ENCODE measurements at places on chromosomes 11 and 22.

GRCh38 chr22:36010882-36011281 is 17.7 kb downstream of the RBFOX2 start:
- no peak for DNase-seq

DNA sequence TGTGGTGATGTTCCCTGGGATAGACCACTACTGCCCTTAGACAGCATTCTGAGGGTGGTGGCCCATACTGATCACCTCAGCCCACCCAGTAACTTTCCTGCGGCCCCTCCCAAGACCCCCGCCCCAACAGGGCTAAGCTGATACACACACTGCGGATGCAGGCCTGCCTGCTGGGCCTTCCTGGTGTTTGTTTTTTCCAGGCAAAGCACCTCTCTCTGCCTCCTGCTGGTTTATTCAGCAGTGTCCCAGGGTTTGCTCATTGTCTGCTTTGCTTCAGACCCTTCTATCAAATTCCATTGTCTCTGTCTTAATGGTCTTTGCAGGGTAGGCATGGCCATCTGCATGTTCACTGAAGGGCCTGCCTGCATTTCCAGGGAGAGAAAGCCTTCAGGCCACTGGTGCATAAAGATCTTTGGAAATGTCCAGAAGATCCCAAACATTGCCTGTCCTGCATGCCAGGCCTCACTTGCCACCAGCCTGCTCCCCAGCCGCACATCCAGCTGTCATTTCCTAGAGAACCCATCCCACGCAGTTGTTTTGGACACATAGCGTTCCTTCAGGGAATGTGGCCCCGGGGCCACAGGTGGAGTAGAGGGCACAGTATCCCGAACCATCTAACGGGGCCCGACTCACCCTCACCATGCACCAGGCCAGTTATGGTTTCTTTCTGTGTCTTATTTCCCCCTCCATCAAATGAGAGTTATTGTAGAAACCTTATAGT is 50.2 kb downstream of the BCR start:
- no peak for DNase-seq

DNA sequence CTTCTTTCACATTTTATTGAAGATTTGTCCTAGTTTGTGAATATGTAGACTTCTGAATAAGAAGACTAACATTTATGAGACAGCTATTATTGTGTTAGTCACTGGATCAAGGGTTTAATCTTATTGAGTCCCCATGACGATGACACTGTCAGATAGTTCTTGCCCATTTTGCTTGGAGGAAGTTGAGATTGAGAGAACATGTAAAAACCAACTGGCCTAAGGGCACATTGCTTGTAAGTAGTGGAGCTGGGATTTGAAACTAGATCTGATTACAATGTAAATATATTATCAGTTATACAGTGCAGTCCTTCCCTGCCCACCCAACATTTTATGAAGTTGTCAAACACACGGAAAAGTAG is 134.7 kb downstream of the HIPK3 start:
- no peak for DNase-seq

DNA sequence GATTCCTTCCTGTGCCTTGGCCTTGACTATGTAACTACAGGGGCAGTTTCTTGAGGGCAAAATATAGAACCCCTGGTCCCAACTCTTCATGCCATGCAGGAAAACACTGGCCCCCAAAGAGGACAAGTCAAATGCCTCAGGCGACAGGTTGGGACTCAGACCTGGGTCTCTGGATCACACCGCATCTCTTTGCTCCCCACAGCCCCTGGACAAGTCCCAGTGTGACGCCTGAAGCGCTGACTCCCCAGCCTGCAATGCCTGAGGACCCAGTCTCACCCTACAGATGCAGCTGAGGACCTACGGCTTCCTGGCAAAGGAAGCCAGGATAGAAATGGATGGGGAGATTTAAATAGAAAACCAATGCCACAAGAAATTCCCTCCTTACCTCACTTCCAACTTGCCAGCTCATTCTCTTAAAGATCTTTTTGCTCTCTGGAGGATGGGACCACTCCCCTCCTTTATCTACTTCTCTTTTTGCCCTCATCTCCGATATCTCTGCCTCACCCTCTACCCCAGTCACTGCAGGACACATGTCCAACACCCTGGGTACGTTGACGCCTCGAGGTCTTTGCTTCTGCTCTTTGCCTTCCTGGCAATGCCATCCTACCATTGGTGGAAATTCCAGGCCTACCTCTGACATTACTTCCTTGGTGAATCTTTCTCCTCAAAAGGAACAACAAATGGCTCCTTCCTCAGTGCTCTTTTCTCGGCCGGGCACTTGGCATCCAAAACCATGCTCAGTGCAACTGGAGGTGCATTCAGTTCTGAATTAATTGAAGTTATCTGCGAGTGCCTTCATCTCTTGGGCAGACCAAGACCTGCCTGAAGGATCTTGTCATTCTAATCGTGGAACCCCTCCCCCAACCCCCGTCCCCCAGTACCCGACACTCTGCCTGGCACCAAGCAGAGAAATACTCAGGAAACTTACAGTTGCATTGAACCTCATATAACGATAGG is 2.0 kb upstream of the PRDM11 start:
- no peak for DNase-seq

DNA sequence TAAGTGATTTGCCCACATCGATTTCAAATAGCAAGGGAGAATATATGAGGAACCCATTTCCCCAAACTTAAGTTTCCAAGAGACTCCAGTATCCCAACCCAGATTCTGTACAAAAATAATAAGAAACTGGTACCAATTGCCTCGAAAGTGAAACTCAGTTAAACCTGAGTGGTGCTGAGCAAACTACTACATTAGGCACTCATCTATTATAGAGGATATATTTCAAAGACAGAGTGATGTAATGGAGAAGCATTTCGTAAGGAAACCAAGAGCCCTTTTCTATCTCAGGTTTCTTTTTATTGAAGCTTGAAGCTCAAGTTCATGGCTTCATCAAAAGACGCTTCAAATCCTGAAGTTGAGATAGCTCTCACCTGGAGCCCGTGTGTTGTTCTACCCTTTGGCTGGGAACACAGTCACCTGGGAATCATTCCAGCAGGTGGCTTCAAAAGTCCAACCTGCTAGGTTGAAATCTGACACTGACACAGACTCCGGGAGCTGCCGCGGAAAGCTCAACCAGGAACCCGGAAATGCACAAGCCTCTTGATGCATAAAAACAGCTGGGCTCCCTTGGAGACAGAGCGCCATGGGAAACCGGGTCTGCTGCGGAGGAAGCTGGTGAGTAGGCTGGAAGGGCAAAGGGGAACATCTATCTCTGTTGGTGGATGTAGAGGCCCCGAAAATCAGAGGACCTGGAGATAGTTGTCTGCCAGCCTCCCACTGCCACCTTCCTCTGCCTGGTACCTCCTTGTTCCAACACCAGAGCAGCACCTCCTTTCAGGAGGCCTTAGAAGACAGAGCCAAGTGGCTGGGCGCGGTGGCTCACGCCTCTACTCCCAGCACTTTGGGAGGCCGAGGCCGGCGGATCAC is at the start of gene C11orf52:
Gene C11orf52 (plus strand): TSS at position 524 of the 867 bp plus-strand sequence. CDS start 60 bp downstream, at position 584.
- no peak for DNase-seq

DNA sequence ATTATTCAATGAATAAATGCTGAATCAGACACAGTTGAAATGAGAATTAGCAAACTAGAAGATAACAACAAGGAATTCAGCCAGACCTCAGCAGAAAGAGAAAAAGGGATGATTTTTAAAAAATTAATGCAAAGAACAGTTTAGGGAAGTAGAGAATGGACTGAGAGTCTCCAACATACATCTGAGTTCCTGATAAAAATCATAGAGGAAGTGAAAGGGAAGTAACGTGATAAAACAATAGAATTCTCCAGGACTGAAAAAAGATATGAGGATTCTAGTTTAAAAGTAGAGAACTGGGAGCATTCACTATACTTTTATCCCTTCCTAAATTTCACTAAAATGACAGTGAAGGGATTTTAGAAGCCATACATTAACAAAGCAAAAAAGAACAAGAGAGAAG is 592.0 kb downstream of the SOX6 start:
- DNase-seq = no peak

- no peak for DNase-seq
These were observed 23.0 kb downstream of the PIWIL3 start for GRCh38 chr22:24751518-24751917.

- no peak for DNase-seq
These were observed 484.7 kb upstream of the CNTN5 start for GRCh38 chr11:98536023-98536422.

DNA sequence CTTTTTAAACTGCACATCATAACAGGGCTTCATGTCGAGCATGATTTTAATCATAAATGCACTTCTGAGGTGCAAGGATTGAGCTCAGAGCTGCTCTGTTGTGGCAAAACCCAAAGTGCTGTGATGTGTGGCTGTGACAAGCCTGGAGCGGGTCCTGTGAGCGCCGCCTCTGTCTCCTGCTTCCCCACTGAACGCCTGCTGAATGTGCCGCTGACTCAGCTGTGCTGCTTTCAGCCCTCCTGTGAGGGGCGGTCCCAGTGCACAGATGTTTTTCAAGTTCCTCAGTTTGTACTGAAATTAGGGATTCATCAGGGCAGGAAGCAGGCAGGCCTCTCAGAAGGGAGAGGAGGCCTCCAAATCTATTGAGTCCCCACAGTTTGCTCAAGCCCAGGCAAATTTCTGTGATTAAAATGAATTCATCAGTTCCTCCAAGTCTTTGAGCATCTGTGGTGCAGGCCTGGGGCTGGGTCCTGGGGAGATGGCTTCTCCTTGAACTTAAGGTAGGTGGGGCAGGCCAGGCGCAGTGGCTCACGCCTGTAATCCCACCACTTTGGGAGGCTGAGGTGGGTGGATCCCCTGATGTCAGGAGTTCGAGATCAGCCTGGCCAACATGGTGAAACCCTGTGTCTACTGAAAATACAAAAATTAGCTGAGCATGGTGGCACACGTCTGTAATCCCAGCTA is 3.0 kb upstream of the GTSE1 start:
- DNase-seq = peak; percentile 50

- no peak for DNase-seq
These were observed 29.2 kb upstream of the CBX6 start for GRCh38 chr22:38901111-38901641.

DNA sequence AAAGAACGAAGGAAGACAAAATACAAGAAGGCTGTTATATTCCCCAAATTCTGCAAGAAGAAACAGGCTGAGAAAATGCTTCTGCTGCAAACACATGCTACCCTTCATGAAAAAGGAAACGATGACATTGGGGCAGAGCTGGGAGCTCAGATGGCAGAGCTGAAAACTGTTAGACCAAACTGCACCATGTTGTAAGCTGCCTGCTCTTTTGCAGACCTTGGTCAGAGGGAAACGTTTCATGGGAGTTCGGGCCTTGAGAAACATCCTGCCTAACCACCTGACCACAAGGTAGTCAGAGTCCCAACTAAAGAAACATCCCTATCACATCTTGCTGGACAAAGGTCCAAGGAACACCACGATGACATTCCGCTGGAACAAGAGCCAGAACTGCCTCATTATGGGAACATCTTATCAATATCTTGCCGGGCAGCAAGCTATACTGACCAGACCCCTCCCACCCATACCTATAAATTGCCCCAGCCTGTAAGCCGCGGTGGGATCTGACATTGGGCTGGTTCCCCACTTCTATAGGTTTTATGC is 110.7 kb upstream of the CTSC start:
- DNase-seq = no peak

DNA sequence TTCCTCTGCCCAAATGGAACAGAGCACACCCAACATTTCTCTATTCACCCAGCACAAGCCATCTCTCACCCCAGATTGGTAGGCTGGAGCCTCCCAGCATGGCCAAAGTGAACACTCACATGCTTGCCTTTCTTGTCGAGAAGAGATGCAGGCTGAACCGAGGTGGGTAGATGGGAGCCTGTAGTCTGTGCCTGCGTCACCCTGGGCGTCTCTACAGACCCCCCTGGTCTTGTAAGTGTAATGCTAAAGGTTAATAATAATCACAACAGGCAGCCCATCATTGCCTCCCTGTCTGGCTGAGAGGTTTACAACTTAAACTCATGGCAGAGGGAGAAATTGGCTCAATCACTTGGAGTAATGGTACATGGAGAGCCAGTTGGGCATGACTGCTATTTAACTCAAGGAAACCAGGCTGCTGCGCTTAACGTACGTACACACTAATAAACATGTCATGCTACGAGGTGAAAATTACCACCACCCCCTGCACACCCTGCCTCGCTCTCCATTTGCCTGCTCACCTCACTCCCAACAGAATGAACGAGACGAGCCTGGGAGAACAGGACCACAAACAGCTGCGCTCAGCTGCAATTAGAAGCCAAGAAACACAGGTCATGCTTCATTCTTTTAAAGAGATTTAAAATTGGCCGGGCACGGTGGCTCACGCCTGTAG is 9.1 kb upstream of the ZBTB16 start:
- DNase-seq = no peak

GRCh38 chr11:114416441-114416961 is 16.0 kb downstream of the RBM7 start:
- DNase-seq = no peak

DNA sequence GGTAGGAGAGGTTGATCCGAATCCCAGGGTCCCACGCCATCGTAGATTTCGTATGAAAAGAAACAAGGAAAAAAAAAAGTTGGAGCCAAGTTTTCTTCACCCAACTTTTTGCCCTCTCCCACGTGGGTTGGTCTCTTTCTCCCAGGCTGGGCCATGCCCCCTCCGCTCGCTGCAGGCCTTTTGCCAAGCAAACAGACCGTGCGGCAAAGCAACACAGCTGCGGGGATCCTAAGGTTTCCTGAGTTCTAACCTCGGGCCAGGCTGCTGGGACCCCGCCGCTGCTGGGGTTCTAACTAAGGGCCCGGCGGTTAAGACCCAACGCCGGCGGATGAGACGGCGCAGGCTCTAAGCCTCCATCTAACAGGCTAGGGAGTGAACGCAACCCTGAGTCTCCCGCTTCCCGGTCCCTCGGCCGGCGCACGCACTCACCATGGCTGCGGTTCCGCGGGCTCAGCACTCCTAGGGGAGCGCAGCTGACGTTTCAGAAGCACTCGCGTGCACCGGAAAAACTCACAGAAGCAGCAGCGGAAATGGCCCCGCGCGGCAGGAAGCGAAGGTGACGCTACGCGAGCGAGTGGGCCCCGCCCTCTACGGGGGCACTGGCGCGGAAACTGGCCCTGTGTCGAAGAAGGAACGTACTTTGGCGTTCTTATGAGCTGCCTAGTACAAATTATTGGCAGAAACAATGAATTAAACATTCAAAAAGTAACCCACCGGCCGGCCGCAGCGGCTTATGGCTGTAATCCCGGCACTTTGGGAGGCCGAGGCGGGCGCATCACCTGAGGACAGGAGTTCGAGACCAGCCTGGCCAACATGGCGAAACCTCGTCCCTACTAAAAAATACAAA is at the start of gene SNU13:
Gene SNU13 (minus strand): TSS at position 503 of the 847 bp plus-strand sequence. CDS start 71 bp downstream, at position 432.
- DNase-seq = peak; percentile 90

DNA sequence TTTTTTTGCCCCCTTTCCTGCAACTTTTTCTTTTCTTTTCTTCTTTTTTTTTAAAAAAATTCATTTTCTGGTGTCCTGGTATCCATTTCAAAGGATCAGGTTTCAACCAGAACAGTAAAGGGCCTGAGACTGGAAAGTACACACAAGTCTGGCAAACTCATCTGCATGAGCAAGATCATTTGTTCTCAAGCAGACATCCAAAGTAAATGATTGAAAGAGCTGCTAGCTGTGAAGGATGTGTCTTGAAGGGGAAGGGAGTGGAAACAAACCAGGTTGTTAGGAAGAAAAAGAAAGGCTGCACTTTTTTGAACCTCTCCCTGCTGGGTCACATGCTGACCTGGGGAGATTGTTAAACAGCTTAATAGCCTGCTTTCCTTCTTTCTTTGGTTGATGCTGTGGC is 5.3 kb downstream of the YAP1 start:
- DNase-seq = no peak

GRCh38 chr22:46297151-46297812 is 612 bp downstream of the GTSE1 start:
- peak; percentile 47 for DNase-seq
